ENCODE measurements at places on chromosomes 16 and 17.

GRCh38 chr17:37305406-37305905 is 70.3 kb upstream of the C17orf78 start:
- no peak for DNase-seq

GRCh38 chr16:79444572-79444971 is 156.0 kb downstream of the MAF start:
- no peak for DNase-seq

GRCh38 chr17:79558091-79558900 is 52.6 kb downstream of the RBFOX3 start:
- DNase-seq: no peak

DNA sequence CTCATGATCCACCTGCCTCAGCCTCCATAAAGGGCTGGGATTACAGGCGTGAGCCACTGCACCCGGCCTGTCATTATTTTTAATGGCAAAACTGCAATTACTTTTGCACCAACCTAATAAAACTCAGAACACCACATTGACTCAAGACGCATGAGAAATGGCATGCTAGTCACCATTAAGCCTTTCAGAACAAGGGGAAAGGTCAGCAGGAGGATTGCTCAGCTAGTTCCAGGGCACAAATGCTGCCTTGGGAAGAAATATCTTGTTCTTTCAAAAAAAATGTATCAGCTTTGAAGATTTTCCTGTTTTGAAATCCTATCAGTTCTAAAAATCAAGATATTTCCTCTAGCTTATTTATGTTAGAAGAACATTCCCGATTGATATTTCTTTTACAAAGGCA is 32.4 kb upstream of the CDYL2 start:
- no peak for DNase-seq

GRCh38 chr16:84594725-84595038 is 23.2 kb downstream of the COTL1 start:
- DNase-seq: no peak

GRCh38 chr16:11301645-11302501 is 20.7 kb upstream of the PRM1 start:
- DNase-seq: no peak

Measured in epithelial cell of proximal tubule (primary cell).